ENCODE measurements at places on chromosomes 5 and 9.

DNA sequence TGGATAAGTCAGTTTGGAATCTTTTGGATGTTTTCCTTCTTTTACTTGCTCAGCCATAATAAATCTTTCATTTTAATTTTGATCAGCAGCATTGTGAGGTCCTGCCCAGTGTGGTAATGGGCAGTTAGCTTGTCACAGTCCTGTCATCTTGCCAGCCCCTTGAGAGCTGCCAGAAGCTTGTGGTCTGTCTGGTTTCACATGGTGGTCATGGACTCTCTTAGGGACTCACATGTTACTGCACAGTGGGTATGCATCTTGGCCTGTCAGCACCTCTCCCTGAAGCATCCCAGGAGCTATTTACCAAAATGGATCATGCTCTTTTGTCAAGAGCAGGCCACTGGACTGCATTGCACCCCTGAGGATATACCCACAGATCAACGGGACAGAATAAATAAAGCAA, 60.3 kb downstream of the DAPK1 start:
- DNase-seq: no peak

DNA sequence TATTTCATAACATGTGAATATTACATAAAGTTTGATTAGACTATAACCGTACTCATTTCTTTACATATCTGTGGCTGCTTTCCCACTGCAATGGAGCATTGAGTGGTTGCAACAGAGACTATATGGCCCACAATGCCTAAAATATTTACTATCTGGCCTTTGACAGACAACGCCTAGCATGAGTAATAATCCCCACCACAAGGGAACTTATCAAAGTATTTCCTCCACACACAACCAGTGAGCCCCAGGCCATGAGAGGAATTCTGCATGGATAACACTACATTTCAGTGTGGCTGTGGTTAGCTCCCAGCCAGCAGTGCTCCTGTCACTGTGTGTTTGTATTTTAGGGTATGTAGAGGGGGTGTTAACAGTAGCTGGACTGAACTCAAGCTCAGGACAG, 54.8 kb downstream of the FAM81B start:
- DNase-seq: no peak

DNA sequence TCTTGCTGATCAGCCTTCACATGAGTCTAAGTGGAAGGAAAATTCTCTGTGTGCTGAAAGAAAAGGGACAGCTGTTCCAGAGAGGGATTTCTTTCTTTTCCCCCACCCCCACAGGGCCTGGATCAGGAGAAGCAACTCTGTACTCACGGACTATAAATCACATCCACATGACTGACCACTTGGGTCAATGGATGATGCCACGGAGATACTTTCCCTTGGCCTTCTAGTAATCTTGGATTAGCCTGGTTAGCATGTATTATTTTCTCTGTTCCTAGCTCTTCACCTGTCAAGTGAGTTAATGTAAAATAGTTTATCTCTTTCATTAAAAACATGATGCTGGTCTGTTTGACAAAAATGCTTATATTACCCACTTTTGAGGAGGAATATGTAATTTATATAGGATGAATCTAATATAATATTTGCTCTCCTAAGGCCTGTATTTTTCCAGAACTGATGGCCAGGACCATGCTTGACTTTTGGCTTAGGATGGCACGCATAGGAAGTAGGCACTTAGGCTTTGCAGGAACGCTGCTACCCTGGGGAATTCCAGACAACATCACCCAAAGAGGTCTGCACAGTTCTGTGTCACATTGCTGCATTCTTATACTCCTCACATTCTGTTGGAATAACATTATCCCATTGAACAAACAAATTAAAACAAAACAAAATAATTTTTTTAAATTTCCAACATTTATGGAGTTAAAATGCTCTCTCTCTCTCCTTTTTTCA, 892.1 kb downstream of the TLE1 start:
- DNase-seq: no peak

DNA sequence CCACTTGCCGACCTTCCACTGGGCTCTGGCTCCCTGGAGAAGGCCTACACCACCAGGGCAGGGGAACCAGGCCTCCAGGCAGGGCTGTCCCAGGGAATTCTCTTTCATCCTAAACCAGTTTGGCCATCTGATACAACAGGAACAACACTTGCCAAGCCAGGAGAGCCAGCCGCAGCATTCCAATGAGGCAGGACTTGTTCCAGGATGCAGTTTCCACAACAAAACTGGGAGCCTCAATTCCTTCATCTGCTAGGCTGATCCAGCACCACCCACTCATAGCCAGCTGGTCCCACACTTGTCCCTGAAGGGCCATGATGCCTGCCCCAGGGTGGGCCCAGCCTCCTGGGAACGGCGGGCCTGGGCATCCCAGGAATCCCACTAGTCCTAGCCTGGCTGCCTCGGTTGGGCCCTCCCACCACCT, 26.0 kb downstream of the BICD2 start:
- no peak for DNase-seq

GRCh38 chr5:80874162-80874561, 86.0 kb upstream of the RASGRF2 start:
- no peak for DNase-seq

- no peak for DNase-seq
Measured at GRCh38 chr5:9408964-9409363, 136.9 kb downstream of the SEMA5A start.

- DNase-seq: no peak
Measured at GRCh38 chr9:86924206-86924605, 23.1 kb downstream of the GAS1 start.

- DNase-seq: peak; percentile 60
Measured at GRCh38 chr9:131310833-131311554, 21.5 kb downstream of the PLPP7 start.

DNA sequence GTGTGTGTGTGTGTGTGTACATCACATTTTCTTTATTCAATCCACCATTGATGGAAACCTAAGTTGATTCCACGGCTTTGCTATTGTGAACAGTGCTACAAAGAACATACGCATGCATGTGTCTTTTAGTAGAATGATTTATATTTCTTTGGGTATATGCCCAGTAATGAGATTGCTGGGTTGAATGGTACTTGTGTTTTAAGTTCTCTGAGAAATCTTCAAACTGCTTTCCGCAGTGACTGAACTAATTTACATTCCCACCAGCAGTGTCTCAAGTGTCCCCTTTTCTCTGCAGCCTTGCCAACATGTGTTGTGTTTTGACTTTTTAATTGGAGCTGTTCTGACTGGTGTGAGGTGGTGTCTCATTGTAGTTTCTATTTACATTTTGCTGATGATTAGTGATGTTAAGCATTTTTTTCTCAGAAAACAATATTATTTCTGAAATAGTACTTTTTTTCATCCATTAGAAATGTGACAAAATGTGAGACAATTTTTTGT, 769.7 kb downstream of the TAF11L14 start:
- no peak for DNase-seq

GRCh38 chr5:156934450-156935211, 28.4 kb downstream of the TIMD4 start:
- no peak for DNase-seq

GRCh38 chr5:85109616-85110015, 724.9 kb upstream of the EDIL3 start:
- no peak for DNase-seq

- DNase-seq: no peak
Measured at GRCh38 chr9:24844217-24844616, 298.5 kb upstream of the IZUMO3 start.

- no peak for DNase-seq
Measured at GRCh38 chr9:114131808-114132549, 23.4 kb upstream of the COL27A1 start.

DNA sequence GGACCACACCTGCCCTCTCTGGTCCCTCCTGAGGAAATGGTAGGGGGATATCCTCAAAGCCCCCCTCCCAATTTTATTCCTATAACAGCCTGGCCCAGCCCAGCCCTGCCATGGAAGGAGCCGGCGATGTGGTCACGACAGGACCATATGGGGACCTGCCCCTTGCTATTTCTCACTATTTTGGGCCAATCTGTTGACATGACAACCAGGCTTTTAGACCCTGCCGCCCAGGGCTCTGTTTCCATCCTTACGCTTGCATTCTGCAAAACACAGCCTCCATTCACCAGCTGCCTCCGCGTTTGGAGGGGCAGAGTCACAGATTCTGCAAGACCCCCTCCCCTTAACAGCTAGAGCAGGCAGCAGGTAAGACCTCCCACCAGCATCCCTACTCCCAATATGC, 112.2 kb downstream of the GABBR2 start:
- no peak for DNase-seq

GRCh38 chr9:103713631-103714030, 380.5 kb upstream of the SMC2 start:
- no peak for DNase-seq

DNA sequence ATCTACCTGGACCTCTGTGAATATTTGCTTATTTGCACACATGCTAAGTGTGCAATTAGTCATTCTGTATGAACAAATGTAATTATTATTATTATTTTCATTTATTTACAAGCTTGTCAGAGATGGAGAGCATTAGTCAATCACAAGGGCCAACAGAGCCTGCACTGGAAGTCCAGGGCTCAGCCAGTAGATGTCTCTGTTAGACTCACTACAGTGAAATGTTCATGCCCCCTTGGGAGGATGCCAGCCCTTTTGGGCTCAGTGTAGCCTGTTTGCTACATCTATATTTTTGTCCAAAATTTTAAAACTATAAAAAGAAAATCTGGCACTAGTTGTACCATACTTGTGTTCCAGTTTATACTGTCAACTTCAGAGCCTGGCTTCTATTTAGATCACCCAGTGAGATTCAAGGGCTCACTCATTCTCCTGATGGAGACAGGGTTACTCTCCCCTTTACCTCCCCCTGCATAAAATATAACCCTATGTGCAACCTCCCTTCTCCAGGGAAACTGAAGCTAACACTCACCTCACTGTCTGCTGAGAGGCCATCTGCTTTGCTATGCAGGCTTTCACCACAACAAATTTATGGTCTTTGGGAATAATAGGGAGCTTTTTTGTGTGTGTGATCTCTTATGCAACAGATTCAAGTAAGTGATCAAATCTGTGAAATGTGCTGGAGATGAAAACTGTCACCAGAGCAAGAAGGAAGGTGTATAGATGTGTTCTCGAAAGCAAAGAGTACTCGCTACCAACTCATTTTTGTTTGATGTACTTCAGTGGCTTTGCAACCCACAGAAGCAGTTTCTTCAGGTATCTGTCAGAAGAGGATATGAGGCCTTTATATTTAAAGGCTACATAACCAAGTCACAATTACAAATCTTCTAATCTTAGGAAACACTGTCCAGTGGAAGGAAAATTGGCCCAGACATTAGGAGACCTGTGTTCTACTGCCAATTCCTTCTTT, 99.9 kb upstream of the TLE4 start:
- DNase-seq: peak; percentile 68

DNA sequence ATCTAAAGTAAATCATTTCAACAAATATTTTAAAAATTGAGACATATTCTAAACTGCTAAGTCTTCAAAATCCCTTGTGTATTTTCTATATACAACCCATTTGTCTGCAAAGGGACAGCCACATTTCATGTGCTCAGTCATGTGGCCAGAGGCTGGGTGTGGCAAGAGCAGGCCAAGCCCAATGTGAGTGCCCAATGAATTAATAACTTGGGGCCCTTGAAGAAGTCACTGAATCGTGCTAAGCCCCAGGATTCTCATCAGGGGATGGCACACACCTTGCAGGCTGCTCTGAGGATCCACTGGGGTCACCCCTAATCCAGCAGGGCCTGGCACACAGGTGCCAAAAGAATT, 78.2 kb upstream of the SMIM23 start:
- no peak for DNase-seq

- peak; percentile 78 for DNase-seq
Measured at GRCh38 chr9:134475011-134475790, 148.9 kb downstream of the RXRA start.

GRCh38 chr5:38433160-38433861, 123.1 kb downstream of the LIFR start:
- no peak for DNase-seq

DNA sequence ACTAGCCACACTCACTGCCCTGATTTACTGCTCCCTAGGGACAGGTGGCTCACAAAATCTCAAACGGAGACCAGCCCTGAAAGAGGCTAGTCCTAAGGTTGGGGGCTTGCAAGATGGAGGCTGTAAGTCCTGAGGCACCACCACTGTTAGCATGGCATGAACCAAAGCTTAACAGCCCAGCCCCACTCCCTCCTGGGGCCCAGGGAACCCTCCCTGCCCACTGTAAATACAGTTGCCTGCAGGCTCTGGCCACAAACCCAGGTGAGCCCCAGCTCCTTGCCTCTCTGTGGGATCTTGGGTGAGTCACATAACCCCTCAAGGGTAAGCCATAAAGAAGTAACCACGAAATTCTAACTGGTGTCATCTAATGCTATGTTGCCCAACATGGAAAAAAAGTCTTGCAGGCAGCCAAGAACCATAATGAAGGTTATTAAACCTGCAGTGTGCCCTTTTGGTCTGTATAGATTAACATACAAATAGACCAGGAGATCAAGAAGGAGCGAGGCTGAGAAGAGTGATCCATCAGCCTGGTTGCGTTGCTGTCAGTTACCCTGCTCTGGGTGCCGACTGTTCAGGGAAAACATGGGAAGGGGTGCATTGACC, 1.7 kb upstream of the POMT1 start:
- DNase-seq: no peak

DNA sequence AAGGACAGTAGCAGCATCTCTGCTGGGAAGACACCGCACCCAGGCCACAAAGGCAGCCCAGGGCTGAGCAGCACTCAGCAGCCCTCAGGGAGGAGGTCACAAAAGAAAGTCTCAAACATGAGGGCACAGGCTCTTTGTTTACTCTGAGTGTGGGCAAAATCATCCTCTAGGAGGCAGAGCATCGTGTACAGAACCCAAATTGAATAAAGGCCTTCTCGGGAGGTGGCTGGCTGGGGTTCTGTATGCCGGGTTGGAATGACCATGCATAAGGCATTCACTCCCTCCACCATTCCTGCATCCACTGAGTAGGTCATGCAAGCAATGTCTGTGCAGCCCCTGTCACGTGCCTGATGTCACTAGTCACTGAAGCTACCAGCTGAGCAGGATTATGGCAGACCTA, 412.8 kb downstream of the SPOCK1 start:
- no peak for DNase-seq

- no peak for DNase-seq
Measured at GRCh38 chr5:1227667-1228066, 2.5 kb downstream of the SLC6A18 start.

GRCh38 chr5:29790281-29790680, 1403.2 kb upstream of the CDH6 start:
- no peak for DNase-seq

- DNase-seq: no peak
Measured at GRCh38 chr5:89233462-89233861, 350.5 kb upstream of the MEF2C start.

GRCh38 chr5:125970631-125971307, 452.4 kb upstream of the GRAMD2B start:
- DNase-seq: no peak
